ENCODE measurements at places on chromosomes 4 and X.

GRCh38 chr4:6360385-6360784 is 90.7 kb downstream of the WFS1 start:
- no peak for DNase-seq

DNA sequence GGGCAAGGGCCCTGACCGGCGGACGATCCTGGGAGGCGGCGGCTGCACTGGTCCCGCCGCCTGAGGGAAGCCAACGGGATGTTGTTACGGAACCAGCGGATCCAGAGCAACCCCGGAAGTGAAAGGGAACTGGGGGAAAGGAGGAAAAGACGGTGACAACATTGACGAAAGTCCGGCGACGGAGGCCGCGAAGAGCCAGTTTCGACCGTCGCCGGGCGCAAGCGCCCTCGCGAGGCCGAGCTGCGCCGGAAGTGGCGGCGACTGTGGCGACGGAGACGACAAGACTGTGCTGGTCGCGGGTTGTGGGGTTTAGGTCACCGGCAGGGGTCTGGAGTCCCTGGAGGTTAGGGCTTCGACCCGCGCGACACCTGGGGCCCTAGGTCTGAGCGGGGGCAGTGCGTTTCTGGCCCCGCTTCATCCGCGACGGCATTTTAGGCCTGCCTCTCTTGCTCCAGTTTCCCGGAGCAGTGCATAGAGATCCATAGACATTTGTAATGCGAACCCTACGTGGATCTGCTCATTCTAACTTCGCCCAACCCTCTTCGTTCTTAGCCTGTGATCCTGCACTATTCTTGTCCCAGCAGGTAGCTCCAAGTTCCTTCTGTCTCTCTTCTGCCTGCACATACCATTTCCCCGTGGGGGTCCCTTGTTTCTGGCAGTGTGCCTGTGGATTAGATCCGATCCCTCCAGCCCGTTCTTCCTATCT is at the start of gene BOD1L1:
BOD1L1 (minus strand) TSS at position 120 of the 706 bp plus-strand sequence. CDS start 138 bp downstream, outside the sequence.
- DNase-seq, result peak; percentile 86

DNA sequence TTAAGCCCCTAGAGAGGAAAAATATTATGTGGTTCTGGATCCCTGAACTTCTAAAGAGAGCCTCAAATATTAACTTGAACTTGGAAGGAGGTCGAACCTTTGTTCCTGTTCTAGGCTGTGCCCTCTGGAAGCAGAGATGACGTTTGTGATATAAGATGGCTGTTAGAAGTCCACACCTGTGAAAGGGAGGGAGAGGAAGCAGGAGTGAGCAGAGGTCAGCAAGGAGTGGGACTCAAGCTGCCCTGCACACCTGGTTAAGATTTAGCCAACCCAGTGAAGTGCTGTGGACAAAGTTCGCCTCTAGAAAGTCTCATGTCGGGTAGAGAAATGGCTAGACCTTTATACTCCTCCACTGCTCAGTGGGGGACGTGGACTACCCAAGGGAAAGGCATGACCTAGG is 566.2 kb downstream of the MID1IP1 start:
- no peak for DNase-seq

DNA sequence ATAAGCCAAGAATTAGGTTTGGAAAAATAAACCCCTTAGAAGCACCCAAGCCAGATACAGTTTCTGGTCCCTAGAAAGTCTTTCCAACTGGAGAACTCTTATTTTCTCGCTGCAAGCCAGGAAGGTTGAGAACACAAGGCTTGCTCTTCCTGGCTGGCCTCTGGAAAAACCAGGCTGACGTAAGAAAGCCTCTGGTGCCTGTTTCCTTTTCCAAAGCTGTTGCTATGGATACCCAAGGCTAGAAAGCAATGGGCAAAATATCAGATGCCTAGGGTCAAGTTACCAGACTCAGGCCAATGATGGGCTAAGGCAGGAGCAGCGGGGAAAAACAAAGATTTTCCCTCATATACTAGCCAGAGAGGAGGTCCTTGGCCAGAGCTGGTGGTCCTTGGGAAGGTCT is 281.6 kb downstream of the KLHL13 start:
- no peak for DNase-seq

DNA sequence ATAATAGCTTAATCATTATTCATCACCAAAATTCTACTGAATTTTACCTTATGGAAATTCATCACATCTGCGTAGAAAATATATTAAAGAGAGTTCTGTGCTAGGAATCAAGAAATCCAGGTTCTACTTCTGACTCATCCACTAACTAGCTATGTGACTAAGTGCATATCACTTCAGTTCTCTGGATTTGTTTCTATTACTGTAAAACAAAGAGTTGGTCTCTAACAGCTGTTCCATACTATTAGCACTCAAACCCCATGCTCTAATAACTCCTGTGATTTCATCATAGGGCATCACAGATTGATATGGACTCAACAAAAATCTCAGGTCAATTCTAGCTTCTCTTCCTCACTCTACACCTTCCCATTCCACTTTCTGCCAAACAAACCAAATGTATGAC is 572.0 kb downstream of the INPP4B start:
- no peak for DNase-seq

- no peak for DNase-seq
Observed at GRCh38 chrX:117038918-117039440, 576.2 kb upstream of the CT83 start.

DNA sequence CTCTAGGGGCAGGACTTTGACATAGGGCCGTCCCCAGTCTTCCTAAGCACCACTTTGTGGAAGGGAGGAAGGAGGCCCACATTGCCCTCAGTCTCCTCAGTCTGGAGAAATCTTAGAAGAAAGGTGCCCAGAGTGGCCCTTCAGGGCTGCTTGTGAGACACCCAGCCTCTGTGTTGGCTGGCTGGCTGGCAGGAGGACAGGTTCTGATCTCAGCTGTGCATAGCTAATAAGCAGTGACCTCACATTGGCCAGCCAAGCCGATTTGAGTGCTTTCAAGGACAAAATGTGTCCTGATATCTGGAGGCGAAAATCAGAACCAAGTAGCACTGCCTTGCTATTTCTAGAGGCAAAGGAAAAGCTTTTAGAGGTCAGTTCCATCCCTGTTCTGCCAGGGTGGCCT is 211.5 kb downstream of the BCOR start:
- DNase-seq, result no peak

GRCh38 chr4:78845472-78845871 is 69.3 kb downstream of the BMP2K start:
- DNase-seq, result no peak

- no peak for DNase-seq
Observed at GRCh38 chr4:5749568-5749967, 38.6 kb downstream of the EVC start.

GRCh38 chr4:173046144-173046543 is 122.5 kb upstream of the GALNT7 start:
- no peak for DNase-seq

GRCh38 chr4:47510506-47511143 is 25.6 kb downstream of the ATP10D start:
- DNase-seq, result no peak

GRCh38 chr4:78369679-78370078 is 181.9 kb upstream of the ANXA3 start:
- peak; percentile 6 for DNase-seq

- DNase-seq, result no peak
Observed at GRCh38 chrX:69493193-69493592, 10.9 kb upstream of the NALF2 start.

GRCh38 chrX:71532753-71533425 is at the start of gene OGT:
TSS of gene OGT (plus strand) at chrX:71533104. CDS start at chrX:71533300, 196 bp downstream.
- DNase-seq, result peak; percentile 90

- DNase-seq, result no peak
Observed at GRCh38 chrX:44274096-44274495, 69.4 kb downstream of the EFHC2 start.

- no peak for DNase-seq
Observed at GRCh38 chrX:140502491-140503237, 2.2 kb downstream of the SOX3 start.

GRCh38 chrX:118225711-118226428 is 109.3 kb upstream of the KLHL13 start:
- peak; percentile 15 for DNase-seq

DNA sequence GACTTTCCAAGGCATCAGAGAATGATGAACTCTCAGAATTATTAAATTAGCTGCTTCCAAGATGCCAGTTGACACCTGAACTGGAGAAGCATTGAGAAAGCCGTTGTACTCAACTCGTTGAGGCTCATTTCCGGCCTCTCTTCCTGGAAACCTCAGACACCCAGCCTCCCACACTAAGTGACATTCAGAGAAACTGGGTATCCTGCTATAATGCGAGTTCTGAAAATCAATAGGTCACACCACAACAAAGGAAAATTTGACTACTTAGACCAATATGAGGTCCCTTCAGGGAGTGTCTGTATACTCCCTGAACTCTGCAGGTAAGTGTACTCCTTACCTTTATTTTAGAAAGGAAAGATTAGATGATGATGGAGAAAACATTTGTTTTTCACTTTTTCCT is 51.2 kb downstream of the ENPEP start:
- DNase-seq, result no peak

- DNase-seq, result no peak
Observed at GRCh38 chrX:31376408-31377022, 304.7 kb upstream of the FTHL17 start.

DNA sequence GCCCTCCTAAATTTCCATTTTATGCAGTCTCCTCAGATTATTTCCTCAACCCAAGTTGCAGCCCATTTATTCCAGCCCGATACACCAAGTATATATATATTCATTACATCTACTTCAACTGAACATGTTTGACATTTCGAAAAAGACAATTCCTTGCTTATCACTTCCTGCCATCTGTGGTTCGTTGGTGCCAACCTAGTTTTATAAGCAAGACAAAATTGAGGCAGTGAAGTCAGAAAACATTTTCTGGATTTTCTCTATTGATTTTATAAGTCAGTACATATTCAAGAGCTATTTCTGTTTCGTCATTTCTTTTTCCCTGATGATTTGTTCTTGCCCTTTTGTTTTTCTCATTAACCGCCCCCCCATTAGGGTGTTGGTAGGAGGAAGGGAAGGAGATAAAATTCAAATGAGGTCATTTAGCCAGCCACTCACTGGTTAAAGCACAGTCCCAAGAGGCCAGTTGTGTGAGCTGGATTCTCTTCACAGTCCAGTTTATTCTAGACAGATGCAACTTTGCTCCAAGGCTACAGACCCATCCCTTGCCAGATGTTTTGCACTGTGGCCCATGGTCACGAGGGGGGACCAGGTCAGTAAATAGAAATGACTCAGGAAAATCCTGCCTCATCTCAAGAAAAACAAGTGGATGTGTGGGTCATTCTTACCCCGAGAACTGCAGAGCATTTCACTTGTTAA is 20.3 kb upstream of the VEGFD start:
- DNase-seq, result no peak

GRCh38 chr4:38237139-38237538 is 276.9 kb downstream of the PTTG2 start:
- DNase-seq, result no peak

DNA sequence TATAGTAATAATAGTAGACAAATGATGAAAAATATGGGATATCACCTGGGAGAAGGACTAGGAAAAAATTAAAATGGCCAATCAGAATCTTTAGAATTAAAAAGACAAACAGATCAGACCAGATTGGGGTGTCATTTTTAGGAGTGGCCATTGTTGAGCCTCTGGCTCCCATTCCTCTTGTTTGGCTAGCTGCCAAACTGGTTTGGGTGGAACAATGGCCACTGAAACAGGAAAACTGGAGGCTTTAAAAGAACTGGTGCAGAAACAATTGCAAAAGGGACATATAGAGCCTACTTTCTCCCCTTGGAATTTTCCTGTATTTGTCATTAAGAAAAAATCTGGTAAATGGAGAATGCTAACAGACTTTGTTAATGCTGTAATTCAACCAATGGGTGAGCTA is 294.8 kb upstream of the DKK2 start:
- no peak for DNase-seq

- no peak for DNase-seq
Observed at GRCh38 chrX:81120258-81120935, 81.3 kb downstream of the HMGN5 start.

DNA sequence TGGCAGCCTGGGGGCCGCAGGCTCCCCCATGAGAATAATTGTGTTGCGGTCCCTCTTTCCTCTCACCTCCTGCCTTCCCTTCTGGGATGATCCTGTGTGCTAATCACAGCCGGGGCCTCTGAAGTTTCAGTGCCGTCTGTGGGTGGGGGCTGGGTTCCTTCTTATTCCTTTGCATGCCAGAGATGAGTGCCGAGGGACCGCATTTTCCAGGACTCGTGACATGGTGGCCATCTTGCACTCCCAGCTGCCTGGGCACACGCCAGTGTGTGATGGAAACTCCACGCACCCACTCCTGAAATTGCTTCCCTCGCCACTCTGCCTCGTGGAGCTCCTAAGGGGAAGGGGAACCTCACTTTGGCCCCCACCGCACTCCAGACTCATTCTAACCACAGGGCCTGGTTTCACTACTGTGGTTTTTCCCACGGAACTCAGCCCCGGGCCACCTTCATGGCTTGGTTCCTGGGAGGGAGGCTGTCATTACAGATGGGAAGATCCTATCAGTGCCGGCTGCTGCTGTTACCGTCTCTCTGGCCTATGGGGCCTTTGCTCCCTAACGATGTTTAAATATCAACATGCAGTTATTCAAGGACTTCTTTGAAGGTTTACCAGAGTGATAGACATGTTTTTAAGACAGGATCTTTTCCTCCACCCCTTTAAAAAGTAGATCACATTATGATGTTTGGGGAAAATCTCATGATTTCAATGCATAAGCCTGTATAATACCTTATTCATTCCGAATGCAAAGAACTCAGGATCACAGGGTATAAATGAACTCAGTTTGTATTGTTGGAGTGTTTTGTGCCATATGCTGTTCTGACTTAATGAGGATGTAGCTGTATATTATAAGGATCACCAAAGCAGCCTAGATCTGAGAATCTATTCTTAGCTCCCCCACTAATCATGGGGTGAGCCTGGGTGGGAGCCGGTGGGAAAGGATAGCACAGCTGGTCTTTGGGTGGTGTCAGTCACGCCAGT is 89.6 kb downstream of the SORCS2 start:
- DNase-seq, result no peak

- DNase-seq, result no peak
Observed at GRCh38 chr4:176631611-176632010, 161.1 kb downstream of the VEGFC start.

DNA sequence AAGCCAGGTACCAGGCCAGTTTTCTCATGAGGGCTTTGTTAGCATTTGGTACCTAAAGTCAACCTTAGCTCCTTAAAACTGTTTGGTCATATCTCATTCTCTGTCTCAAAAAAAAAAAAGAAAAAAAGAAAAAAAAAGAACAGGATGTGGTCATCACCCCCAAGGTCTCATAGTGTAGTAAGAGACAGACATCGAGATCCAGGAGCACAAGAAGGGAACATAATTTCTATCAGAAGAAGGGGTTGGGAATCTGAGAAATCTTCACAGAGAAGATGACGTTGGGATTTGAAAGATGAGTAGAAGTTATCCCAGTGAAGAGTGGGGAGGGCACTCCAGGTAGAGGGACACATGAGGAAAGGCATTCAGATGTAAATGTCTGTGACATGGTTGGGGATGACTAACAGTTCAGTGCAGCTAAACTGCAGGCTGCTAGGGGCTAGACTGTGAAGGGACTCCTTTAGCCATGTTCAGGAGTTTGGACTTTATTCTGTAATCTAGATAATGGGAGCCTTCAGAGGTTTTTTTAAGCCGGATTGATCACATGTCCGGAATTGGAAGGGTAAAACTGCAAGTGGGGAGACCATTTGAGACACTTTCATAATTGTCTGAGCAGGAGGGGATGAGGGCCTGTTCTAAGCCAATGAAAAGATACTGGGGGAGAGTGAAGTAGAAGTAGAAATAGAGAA is 26.9 kb upstream of the GJB1 start:
- DNase-seq, result no peak

Data from NCI-H774 (cell line).